ENCODE measurements at places on chromosomes 2 and 18.

DNA sequence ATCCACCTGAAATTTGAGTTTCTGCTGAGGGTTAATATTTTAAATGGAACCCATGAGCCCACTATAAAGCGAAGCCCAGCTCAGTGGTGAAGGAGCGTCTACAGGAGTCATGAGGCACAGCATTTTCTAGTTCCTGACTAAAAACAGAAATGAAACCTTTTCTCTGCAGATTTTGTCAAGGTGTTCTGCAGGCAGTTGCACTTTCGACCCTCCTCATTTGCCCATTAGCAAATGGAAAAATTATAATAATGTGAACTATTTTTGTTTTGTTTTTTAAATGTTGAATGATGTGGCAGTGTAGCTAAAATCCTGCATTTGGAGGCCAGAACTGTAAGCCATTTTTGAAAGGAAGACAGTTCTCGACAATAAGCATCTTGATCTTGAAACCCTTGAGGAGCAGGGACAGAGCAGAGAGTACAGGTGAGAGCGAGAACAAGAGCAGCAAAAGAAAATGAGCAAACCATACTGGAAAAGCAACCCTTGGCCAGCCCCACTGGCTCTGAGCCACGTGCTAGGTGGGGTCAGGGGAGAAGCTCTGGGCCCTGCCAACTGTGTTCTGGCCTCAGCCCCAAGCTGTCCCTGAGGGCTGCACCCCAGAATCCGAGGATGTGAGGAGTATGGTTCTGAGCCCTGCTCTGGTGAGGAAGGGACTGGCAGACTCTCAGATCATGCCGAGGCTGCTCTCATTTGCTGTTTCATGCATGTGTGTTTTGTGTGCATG, 26.4 kb upstream of the COPS8 start:
- DNase-seq: no peak

- DNase-seq: no peak
These were observed 10.2 kb downstream of the GAREM2 start for GRCh38 chr2:26182887-26183630.

DNA sequence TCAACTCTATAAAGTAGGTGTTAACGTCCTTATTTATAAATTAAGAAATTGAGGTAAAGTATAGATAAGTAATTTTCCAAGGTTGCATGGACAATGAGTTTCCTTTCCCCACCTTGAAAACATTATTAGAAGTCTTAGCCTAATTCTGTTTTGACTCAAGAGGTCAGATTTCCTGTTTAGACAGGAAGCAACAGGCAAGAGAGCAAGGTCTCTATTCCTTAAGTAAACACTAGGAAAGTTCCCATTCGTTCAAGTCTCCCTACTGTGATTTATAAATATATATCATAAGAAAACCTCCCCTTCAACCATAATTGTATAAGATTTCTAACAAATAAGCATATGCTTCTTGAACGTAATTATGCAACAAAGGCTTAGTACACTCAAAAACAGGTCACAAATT, 40.3 kb downstream of the CLASP1 start:
- no peak for DNase-seq

DNA sequence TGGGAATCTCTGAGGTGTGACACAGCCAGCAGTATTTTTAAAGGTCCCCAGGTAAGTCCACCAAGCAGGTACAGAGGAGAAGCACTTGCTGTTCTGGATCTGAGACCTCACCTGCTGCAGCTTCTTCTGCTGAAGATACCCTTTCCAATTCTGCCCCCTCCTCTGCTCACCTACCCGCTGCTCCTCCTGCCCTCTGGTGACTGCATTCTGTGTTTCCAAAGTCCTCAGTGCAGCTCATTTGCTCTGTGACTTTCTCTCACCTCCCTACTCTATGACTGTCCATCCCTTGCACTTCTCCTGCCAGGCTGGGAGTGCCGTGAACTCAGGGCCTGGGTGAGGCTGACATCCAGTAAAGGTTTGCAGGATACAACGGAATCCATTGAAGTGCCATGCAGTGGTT, 205.2 kb upstream of the LYPD1 start:
- no peak for DNase-seq

DNA sequence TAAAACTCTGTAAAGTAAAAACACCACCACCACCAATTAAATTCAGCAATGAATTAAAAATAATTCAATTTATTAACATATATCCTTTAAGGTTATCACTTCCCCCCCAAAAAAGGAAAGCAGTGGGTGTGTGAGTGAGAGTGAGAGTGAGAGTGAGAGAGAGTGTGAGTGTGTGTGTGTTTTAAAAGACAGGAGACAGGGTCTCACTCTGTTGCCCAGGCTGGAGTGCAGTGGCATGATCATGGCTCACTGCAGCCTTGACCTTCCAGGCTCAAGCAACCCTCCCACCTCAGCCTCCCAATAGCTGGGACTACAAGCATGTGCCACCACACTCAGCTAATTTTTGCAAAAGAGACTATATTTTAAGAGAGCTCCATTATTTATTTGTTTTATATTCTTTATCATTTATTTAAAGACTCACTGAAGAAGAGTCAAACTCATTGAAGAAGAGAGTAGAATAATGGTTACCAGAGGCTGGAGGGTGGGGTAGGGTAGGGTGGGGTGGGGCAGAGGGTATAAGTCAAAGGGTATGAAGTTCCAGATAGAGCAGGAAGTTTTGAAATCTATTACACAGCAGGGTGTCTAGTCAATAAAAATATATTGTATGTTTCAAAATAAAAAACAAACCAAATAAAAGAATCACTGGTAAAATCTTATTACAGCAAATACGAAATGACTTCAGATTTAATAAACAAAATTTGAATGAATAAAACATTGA, 121.6 kb downstream of the C2orf74 start:
- DNase-seq: no peak

DNA sequence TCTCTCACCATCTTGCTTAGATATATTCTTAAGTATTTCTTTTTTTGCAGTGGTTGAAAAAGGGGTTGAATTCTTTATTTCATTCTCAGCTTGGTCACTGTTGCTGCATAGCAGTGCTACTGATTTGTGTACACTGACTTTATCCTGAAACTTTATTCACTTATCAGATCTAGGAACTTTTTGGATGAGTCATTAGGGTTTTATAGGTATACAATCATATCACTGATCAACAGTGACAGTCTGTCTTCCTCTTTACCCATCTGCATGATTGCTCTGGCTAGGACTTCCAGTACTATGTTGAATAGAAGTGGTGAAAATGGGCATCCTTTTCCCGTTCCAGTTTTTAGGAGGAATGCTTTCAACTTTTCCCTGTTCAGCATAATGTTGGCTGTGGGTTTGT, 6.5 kb downstream of the STARD6 start:
- DNase-seq: no peak

GRCh38 chr2:149180226-149180875, 141.9 kb downstream of the LYPD6B start:
- DNase-seq: no peak

DNA sequence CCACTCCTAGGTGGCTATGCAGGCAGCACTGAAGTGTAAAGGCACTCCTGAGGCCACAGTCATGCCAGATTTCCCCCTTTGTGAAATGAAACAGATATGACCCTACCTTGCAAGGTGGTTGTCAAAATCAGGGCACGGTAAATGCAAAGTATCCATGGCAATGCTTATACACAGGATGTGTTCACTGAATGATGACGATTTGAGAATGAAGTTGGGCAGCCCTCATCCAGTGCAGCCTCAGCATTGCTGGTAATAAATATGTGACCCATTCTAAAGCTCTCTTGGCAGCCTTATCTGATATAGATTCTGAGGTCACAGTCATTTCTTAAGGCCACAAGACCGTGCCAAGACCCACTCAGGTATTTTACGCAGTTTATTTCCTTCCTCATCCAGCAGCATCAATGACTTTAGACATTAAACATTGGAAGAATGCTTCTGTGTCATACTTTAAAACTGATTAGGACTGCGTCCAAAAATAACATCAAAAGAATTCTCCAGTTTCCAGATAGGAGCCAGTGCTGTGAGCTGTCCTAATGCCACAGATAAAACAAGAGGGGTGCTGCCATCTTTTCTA, 125.5 kb upstream of the SERTAD2 start:
- DNase-seq: no peak

GRCh38 chr2:182302174-182302573, 124.7 kb downstream of the PDE1A start:
- DNase-seq: no peak

- no peak for DNase-seq
These were observed 128.4 kb downstream of the PIEZO2 start for GRCh38 chr18:11020877-11021414.

DNA sequence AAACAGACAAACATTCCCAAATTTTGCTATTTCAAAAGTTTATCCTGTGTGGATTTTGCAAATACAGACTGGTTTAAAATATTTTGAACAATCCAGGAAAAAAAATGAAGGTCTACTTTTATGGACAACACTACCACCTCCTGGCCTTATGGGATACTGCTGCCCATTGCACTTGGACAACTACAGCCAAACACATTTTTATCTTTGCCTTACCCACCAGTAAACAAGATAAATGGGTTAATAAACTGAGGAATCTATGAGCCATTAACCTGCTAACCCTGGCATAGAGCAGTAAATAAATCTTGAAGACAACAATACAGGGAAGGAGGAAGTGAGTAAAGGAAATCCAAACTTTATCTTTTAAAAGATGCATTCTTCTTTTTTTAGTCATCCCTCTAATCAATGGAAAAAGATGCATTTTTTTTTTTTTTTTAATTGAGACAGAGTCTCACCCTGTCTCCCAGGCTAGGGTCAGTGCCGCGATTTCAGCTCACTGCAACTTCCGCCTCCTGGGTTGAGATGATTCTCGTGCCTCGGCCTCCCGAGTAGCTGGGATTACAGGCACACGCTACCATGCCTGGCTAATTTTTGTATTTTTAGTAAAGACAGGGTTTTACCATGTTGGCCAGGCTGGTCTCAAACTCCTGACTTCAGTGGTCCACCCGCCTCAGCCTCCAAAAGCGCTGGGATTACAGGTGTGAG, 2.1 kb upstream of the SPIRE1 start:
- DNase-seq: no peak

- DNase-seq: no peak
These were observed 4.4 kb downstream of the DLX2 start for GRCh38 chr2:172098287-172098649.

DNA sequence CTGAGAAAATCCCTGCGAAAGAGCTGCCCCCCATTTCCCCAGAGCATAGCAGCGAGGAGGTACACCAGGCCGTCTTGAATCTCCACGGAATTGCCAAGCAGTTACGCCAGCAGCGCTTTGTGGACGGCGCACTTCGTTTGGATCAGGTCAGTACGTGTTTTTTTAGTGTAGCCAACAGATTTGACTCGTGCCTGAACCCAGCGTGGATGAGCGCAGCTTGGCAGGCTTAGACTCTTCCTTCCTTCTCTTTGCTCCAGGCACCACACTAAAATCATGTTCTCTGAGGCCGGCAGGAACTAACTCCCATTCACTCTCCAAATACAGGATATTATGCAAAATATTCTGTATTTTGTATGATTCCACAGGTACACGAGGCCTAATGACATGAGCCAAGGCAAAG, 115.3 kb upstream of the ALPP start:
- no peak for DNase-seq

DNA sequence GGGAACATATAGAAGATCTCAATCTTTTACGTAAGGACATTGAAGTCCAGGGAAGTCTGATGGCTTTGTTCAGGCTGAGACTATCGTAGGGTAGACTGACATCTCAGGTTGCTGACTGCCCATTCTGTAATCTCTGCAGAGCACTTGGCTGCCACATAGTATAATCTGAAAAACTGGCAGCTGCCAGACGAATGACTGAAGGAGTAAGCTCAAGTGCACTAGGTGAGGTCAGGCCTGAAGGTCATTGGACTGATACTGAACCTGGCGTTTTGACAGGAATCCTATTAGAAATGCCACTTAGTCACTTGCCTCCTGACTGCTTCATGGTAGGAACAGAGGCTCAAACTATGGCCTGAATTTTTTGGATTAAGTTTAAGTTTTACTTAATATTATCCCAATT, 23.5 kb downstream of the GPD2 start:
- DNase-seq: no peak

DNA sequence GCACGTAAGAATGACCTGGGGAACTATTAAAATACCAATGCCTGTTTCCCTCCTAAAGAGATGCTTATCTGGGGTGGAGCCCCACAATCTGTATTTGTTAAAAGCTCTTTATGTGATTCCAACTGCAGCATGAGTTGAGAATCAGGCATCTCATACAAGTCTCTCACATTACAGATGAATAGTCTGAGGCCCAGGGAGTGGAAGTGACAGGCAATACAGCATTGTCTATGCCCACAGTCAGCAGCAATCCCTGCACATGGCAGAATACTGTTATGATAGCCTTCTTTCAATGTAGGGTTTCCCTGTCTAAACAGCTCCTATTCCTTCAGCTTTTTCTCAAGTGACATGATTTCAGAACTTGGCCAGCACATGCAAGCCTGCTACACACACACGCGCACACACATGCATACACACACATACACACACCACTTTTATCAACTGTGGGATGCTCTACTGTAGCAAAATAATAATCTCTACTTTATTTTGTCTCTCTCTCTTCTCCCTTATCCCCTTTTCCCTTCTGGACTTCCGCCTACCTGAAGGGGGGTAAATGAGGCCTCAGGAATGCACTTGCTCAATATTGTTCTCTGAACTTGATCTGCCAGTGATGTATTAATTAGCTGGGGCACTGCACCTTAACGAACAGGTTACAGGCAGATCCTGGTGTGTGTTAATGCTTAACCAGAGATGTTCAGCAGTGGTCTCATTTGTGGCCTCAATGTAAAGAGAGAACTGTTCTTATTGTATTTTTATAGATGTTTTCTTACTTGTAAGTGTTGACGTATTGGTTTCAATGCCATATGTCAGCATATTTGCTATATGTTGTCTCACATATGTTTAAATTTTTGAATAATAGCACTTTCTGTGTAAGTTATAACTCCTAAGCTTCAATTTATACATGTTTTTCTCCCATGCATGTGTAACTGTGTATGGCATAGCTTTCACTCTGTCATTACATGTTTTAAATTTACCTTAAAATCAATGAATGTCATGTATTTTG, 116.0 kb downstream of the SETBP1 start:
- DNase-seq: no peak

DNA sequence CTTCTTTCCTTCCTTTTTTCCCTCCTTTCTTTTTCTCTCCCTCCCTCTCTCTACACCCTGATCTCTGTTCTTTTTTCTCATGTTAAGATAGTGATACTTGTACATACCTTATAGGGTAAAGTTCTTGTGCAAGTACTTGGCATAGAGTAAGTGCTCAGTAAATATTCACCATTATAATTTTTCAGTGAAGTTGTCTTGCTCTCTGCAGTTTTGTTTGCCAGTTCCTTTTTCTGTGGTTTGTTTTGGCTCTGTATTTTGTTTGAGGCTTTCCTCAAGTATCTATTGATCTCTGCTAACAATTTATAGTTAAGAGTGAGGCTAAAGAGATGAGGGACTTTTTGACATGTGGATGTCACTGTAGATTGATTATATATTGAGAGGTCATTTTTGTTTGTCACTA, 48.0 kb downstream of the MTX2 start:
- no peak for DNase-seq

- no peak for DNase-seq
These were observed 519.2 kb upstream of the SPHKAP start for GRCh38 chr2:228700638-228701037.

DNA sequence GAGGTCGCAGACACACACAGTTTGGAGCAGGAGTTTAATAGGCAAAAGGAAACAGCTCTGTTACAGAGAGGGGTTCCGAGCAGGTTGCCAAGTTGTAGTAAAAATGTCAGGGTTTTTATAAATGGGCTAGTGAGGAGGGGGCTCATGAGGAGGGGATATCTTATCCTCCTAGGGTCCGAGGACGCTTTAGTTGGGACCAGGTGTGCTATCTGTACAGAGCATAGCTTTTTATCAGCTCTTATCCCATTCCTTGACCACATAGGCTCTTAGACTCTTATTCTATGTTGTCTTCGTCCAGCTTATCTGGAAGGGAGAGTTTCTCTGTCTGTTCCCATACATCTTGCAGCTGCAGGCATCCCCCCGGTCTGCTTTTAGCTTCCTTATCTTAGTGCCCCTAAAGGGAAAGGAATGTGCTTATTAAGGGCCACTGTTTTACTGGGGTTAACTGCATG, 44.7 kb downstream of the PDK1 start:
- no peak for DNase-seq

All from tibial nerve (tissue), 4 donors.